Foreskin melanocyte (primary cell): ENCODE measurements at places on chromosomes 1 and 21.

DNA sequence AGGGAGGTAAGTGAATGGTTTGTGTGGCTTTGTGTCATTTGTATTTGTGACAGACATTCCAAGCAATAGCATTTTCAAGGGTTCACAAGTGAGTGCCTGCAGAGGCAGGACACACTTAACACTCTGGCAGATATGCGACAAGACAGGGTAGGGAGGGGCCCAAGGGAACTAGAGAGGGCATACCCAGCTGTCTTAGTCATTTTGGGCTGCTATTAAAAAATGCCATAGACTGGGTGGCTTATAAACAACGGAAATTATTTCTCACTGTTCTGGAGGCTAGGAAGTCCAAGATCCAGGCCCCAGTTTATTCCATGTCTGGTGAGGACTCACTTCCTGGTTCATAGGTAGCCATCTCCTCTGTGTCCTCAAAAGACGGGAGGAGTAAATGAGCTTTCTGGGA, 137.4 kb downstream of the FGGY start:
- no peak for DNase-seq

DNA sequence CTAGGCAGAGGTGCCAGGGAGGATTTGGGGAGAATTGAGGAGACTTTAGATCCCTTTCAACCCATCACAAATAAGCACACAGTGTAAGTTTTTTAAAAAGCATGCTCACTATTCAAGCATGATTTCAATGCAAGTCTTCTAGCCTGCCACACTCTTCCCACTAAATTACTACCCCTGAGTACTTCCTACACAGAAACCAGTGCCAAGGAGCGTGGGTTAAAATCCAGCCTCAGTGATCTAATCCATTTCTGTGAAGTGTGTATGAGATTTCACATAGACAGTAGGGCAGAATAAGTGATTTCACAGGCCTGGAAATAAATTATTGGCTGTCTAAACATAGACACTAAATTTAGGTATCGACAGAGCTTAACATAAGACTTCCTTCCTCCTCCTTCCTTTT, 142.9 kb upstream of the ATP1B1 start:
- no peak for DNase-seq

DNA sequence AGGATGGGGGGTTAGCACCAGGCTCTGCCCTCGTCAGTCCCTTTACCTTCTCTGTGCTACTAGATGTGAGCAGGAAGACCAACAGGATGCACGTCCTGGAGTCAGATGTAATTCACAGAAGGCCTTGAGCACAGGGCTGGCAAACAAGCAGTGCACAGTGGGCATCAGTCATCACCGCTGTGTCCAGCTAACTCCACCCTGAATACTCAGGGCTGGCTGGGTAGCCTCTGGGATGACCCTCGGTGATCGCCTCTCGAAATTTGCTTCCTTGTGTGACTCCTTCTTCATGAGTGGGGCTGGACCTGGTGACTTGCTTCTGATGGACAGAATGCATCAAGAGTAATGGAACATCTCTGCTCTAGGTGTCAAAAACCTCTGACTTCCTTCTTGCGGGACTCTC, 92.2 kb upstream of the TMPRSS2 start:
- DNase-seq = no peak

DNA sequence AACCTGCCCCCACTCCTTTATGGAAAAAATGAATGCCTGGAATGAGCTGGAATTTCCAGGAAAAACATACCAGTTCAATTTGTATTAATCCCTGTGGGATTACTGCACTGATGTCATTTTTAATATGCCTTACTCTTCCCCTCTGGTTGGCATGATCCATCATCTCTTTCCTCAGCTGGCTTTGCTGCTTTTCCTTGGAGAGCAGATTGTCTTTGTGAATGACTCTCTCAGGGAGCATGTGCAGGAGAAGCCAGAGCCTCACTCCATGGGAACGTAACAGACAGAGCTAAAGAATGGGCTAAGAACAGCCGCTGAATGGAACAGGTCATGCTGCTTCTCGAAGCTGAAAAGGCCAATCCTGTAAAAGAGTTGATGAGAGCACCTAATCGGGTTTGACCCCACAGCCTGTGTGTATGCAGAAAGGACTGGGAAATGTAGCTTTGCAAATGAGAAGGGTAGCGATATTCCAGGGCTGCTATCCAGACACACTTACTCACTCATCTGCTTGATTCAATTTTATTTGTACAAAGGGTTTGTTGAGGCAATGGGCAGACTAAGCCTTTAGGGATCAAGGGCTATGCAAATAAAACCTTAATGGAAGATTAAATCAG, 20.7 kb downstream of the PHC2 start:
- peak; percentile 51 for DNase-seq

DNA sequence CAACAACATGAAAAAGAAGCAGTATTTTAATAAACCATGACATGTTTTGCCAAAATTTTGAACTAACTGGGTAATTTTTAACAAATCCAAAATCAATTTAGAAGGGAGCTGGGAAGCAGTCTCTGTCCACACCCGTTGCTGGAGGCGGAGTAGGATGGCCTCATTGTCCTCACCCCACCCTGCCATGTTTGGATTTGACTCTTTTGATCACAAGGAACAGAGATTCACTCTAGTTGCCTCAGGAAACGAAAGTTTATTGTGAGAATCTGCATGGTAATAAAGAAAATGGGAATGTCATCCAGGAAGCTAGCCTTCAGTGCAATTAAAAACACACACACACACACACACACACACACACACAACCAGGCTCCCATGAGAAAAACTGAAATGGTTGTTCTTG, 145.4 kb downstream of the SLC30A10 start:
- peak; percentile 88 for DNase-seq

DNA sequence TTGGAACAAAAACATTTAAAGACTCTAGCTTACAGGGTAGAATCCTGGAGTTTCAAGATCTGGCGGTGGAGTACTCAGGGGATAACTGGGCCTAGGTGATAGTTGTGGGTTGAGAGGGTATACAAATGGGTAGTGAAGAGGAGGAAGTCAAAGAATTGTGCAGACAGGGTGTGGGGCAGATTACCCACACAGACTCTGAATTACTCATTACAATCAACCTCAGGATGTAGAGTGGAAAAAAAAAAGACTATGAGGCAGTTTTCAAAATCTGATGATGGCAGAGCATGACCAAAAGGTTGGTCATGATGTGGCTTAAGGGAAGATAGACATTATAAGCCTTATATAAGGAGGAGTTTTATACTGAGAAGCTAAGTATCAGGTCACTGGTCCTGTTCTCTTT, 44.1 kb upstream of the GLIS1 start:
- no peak for DNase-seq

GRCh38 chr1:202968895-202969295, 1.8 kb upstream of the CYB5R1 start:
- peak; percentile 71 for DNase-seq

- DNase-seq = no peak
Measured at GRCh38 chr1:238628110-238628509, 737.4 kb upstream of the ZP4 start.

- no peak for DNase-seq
Measured at GRCh38 chr1:243645281-243645680, 204.8 kb downstream of the AKT3 start.

DNA sequence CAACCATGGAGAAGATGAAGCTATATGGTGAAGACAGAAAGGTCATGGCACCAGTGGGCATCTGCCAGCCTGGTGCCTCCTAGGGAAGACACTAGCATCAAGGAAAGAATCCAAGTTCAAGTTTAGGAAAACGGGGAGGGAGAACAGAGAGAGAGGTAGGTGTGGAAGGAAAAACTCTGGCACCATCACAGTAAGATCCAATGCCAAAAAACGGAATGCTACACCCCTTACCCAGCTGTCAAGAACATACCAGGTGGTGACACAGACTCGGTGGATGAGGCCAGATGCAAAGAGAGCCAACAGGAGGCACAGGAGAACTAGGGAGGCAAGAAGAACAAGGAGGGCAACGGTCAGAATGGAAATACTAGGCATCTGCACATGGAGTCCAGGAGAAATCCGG, 3.6 kb downstream of the KRTCAP2 start:
- no peak for DNase-seq

DNA sequence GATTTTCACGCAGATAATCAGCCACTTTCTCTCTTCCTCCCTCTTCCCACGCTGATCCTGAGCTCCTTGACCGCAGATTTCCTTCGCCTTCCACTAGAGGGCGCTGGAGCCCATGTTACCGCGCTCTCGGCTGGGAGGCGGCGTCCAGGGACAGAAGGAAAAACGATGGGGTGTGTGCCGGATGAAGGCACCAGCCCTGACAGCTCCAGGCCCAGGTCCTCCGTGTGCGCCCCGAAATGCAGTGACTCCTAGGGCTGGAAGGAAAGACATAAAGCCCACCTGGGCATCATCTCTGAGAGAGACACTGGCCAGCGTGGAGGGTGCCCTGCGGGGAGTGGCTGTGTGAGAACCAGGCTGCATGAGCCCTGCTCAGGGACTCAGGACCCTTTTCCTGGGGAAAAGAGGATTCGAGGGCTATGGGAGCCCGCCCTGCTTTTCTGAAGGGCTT, 44.9 kb upstream of the CYP2J2 start:
- peak; percentile 55 for DNase-seq

DNA sequence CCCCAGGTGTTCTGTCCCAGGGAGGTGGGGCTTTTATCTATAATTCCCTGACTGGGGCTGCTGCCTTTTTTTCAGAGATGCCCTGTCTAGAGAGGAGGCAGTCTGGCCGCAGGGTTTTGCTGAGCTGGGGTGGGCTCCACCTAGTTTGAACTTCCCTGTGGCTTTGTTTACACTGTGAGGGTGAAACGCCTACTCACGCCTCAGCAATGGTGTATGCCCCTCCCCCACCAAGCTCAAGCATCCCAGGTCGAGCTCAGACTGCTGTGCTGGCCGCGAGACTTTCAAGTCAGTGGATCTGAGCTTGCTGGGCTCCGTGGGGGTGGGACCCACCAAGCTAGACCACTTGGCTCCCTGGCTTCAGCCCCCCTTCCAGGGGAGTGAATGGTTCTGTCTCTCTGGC, 124.3 kb downstream of the CENPF start:
- DNase-seq = no peak

DNA sequence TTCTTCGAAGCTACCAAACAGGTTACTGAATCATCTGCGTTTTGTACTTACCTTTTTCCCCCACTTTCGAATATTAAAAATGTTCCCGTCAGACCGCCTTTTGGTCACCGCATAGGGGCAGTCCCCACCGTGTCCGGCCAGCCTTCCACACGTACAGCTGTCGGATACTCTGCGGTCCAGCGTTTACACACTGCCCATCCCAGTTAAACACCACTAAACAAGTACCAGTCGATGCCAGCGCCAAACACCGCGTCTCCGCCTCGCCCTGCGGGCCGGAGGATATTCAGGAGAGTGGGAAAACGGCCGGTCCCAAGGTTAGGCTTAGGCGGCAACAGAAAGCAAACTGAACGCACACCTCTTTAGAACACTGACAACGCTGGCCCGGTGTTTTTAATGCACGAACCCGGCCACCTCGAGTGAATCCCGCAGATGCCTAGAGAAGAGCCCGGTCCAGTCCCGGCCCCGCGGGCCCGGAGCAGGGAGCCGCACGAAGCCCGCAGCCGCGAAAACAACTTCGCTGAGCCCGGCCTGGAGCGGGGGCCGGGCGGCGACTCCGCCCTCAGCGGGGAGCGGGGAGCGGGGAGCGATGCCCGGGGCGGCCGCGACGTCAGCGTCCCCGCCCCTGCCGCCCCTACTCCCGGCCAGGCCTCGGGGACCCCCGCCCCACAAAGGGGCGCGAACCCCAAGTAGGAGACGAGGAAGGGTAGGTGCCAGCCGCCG, 730 bp upstream of the PHF13 start:
- DNase-seq = no peak

DNA sequence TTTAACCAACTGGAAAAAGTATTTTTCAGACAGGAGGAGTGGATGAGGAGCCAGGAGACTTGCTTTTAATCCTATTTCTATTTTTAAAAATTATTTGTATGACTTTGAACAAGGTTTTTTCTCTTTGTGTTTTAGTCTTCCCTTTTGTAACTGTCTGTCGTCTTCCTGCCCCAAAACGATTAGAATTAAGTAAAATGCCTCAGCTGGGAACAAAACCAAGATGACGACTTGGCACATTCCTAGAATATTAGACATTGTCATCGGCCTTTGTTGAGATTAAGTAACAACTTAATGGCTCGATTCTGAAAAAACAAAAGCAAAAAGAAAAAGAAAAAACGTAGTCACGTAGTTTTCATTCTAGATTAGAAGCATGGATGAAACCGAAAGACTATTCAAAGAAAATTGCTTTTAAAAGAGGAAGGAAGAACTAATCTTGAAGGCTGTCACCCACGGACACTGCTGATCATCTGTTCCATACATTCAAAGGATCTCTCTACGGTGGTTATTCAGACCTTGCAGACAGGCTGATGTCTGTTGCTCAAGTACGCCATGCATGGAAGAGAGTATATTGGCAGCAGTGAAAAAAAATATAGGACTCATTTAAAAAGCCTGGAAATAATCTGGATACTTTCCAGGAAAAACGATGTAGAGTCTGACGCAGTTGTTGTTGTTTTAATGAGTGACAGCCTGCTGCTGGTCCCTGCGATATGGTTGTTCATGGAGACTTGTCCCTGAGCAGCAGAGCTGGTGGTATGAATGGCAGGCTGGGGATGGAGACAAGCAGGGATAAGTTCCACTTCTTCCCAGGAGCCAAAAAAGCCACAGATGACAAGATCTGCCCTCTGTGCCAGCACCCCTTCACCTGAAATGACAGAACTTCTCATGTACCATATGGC, 16.8 kb downstream of the GNG4 start:
- no peak for DNase-seq

DNA sequence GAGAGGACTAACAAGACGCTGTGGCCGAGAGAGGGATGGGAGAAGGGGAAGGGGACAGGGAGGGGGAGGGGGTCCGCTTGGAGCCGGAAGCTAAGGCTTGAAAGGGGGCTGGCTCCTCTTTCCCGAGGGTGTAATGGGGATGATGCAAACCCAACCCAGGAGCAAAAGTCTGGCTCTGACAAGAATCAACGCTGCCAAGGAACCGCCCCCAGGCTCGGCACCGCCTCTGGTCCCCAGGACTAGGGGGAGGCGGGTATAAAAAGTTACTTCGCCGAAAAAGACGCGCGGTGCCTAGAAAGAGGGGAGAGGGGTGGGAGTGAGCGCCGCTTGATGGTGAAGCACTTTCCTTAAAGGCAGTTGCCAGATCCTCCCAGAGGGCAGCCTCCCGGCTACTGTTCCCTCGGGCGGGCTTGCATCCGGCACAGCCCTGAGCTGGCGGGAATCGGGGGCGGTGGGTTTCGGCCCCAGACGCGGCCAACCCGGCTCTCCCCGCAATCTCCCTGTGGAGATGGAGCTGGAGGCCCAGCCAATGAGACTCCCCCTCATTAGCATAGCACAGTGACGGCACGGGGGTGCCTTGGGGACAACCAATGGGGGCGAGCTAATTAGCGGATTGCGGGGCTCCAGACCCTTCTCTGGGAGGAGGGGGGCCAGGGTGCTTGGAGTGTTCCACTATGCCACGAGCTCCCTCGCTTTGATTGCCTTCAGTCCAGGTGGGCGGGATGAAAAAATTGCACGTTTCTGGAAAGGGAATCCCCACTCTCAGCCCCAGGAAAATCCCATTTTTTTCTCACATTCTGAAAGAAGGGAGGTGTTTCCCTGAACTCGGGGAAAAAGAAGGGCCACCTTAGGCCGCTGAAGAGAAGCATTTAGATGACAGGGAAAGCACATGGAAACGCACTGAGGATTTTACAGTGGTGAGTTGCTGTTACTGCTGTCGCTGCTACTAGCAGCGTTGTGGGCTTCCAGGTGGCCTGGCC, at the start of gene KCNT2:
Gene KCNT2, minus strand, starts transcription at position 51 of the 980 bp plus-strand sequence. CDS start 131 bp downstream, outside the sequence.
- DNase-seq = no peak
